Type B pancreatic cell (in vitro differentiated cells): ENCODE measurements at places on chromosomes 6 and 20. TPM values are rescaled to one million over a fixed set of nuclear protein-coding genes. Genes with fewer than 3 reads are reported as not detected.
A peak's percentile ranks its signal among the peaks of the same experiment; 100 is the strongest.

- H3K36me3 ChIP-seq: no peaks in the 10 kb centered on the region
- H3K4me1 ChIP-seq: no peaks in the 10 kb centered on the region
- no peak overlapping the region for H3K4me3 ChIP-seq
Observed at GRCh38 chr6:46684771-46685170, 2.9 kb upstream of the TDRD6 start.

The TSBP1 gene
- not detected in 2 replicates for total RNA-seq

- peaks cover 5% of the 10 kb centered on the region for H3K4me1 ChIP-seq
- H3K36me3 ChIP-seq: no peaks in the 10 kb centered on the region
- no peak overlapping the region for H3K27ac ChIP-seq
Observed at GRCh38 chr20:49501917-49502316, 19.4 kb upstream of the KCNB1 start.

- no peaks in the 10 kb centered on the region for H3K36me3 ChIP-seq
- DNase-seq: no peak
- no peak overlapping the region for H3K4me3 ChIP-seq
- peaks cover 13% of the 10 kb centered on the region for H3K4me1 ChIP-seq
- H3K27me3 ChIP-seq: no peaks in the 10 kb centered on the region
Observed at GRCh38 chr20:38301309-38301708, 2.6 kb upstream of the BPI start.

The CRISP3 gene
- total RNA-seq: 57.4 and 120 TPM in 2 replicates

DNA sequence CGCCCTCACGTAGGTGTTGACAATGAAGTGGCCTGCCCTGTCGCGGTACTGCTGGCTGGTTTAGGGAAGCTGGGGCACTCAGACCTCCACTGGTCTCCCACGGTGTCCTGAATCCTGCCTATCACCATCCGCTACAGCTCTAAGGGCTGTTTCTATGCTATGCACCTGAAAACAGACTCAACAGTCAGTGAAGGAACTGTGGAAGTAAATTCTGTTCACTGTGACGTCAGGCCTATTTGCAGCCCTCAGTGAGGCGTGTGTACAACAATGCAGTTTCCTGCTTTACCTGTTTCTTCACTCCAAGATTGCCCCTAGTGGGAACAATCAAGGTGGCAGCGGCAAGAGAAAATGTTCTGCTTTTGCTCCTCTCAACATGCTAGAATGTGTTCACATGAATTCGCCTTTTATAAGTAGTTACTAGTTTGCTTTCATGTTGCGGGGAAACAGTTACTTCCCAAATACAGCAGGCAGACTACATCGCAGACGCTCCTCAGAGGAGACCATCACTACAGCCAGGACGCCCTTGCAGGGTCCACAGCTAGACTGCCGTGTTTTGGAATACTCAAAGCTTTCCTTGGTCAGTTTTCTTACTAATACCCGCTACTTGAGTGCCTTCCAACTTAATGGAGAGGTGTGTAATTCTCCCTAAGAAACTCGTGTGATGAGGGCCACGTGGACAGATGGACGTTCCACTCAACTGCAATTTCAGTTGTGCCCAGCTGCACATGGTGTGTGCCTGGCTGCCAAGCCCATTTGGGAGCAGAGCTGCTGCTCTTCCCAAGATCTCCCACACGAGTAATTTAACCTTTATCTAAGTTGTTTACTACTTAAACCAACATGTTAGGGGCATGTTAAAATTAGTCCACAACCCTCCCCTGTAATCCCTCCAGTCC, 25.4 kb downstream of the DIDO1 start:
- DNase-seq: no peak
- H3K36me3 ChIP-seq: peaks cover 15% of the 10 kb centered on the region
- peaks cover 38% of the 10 kb centered on the region for H3K4me1 ChIP-seq
- H3K27ac ChIP-seq: peak overlapping the region; percentile 99
- H3K4me3 ChIP-seq: peak overlapping the region; percentile 77
- H3K27me3 ChIP-seq: no peaks in the 10 kb centered on the region

DNA sequence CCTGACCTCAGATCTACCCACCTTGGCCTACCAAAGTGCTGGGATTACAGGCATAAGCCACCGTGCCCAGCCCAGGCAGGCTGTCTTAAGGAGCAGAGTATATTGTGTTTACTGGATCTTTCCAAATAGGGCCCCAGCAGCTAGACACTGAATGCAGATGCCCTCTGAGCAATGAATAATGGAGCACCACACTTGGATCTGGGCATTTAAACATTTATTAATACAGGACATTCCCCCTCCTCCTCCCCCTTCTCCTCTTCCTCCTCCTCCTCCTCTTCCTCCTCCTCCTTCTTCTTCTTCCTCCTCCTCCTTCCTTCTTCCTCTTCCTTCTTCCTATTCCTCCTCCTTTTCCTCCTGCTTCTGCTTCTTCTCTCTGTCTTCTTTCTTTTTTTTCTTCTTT, 34.2 kb downstream of the CD83 start:
- H3K27ac ChIP-seq: no peak overlapping the region
- no peak for DNase-seq
- H3K4me1 ChIP-seq: peaks cover 2% of the 10 kb centered on the region
- H3K4me3 ChIP-seq: no peak overlapping the region
- H3K36me3 ChIP-seq: no peaks in the 10 kb centered on the region

DNA sequence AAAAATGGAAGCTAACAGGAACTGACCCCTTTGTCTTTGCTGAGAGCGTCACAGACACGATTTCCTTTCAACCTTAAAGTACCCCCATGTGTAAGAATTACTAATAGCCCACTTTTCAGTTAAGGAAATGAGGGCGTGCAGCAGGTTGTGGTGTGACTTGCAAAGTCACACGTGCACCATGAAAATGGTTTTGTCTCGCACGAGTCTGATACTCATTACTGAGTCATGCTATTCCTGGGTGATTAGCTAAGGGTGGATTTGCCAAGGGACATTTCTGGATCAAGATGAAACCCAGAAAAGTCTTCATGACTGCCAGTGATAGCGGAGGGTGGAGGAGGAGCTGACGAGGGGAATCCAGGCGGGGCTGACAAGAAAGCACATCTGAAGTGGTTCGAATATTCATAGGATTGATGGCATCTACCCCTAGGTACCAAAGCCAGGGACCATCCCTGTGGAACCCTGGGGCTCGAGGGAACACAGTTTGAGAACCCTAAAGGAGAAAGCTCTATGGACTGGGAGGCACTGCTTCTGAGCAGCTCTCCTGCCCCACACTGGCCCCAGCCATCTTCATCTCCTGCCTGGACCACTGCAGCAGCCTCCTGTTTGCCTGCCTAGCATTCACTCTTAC, 12.1 kb upstream of the NFATC2 start:
- no peak overlapping the region for H3K27ac ChIP-seq
- H3K36me3 ChIP-seq: peaks cover 5% of the 10 kb centered on the region
- peaks cover 24% of the 10 kb centered on the region for H3K27me3 ChIP-seq
- H3K4me1 ChIP-seq: no peaks in the 10 kb centered on the region
- no peak overlapping the region for H3K4me3 ChIP-seq
- no peak for DNase-seq

GRCh38 chr20:61925555-61926252, 140.0 kb downstream of the TAF4 start:
- peaks cover 2% of the 10 kb centered on the region for H3K27me3 ChIP-seq
- no peak overlapping the region for H3K4me3 ChIP-seq
- DNase-seq: no peak
- H3K36me3 ChIP-seq: no peaks in the 10 kb centered on the region

- H3K27ac ChIP-seq: no peak overlapping the region
- H3K27me3 ChIP-seq: peaks cover 10% of the 10 kb centered on the region
- peaks cover 20% of the 10 kb centered on the region for H3K36me3 ChIP-seq
- H3K4me3 ChIP-seq: no peak overlapping the region
- no peak for DNase-seq
Observed at GRCh38 chr20:53071833-53072232, 99.7 kb downstream of the TSHZ2 start.

GRCh38 chr20:50813101-50813643, 18.3 kb downstream of the BCAS4 start:
- H3K36me3 ChIP-seq: no peaks in the 10 kb centered on the region
- H3K27me3 ChIP-seq: no peaks in the 10 kb centered on the region
- H3K4me3 ChIP-seq: no peak overlapping the region
- peaks cover 22% of the 10 kb centered on the region for H3K4me1 ChIP-seq
- peak overlapping the region; percentile 24 for H3K27ac ChIP-seq
- no peak for DNase-seq

GRCh38 chr6:52663120-52663935, 7.6 kb upstream of the TMEM14A start:
- H3K4me3 ChIP-seq: no peak overlapping the region
- no peak overlapping the region for H3K27ac ChIP-seq
- H3K27me3 ChIP-seq: no peaks in the 10 kb centered on the region
- H3K4me1 ChIP-seq: peaks cover 4% of the 10 kb centered on the region

The STX11 gene
- total RNA-seq: 0.24 and 0.38 TPM in 2 replicates

DNA sequence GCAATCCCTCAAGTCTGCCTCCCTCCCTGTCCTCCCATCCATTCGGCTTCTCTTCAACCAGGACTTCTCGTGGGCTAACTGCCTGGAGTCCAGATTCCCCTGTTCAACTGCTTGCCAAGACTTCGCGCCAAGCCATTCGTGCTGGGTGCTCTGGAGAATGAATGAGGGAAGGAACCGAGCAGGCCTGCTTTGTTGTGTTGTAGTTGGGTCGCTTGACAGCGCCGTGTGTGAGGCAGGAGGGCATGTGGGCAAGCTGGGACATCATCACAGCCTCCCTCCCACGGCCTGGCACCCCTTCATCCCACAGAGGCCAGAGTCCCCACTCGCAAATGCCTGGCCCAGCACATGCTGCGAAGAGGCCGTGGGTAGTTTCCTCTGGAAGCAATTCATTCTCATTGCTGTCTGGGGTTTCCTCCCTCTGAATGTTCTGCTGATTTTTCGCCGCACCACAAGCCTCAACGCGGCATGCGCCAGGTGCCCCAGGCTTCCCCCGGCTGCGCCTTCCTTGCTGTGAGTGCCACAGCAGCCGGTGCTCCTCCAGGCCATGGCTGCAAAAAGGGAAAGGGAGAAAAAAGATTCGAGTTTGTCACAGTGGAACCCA, 336.0 kb downstream of the QKI start:
- no peak for DNase-seq
- H3K27me3 ChIP-seq: peaks cover 4% of the 10 kb centered on the region
- no peak overlapping the region for H3K4me3 ChIP-seq
- no peak overlapping the region for H3K27ac ChIP-seq

- no peaks in the 10 kb centered on the region for H3K27me3 ChIP-seq
- no peak overlapping the region for H3K4me3 ChIP-seq
- DNase-seq: no peak
- H3K27ac ChIP-seq: no peak overlapping the region
Observed at GRCh38 chr6:43956478-43956877, 170.8 kb downstream of the MRPL14 start.

The PDYN gene
- 0.19 TPM in 1 of 2 replicates, not detected in the other for total RNA-seq
